Astrocyte of the cerebellum (primary cell): ENCODE measurements at places on chromosomes 1 and 21.

DNA sequence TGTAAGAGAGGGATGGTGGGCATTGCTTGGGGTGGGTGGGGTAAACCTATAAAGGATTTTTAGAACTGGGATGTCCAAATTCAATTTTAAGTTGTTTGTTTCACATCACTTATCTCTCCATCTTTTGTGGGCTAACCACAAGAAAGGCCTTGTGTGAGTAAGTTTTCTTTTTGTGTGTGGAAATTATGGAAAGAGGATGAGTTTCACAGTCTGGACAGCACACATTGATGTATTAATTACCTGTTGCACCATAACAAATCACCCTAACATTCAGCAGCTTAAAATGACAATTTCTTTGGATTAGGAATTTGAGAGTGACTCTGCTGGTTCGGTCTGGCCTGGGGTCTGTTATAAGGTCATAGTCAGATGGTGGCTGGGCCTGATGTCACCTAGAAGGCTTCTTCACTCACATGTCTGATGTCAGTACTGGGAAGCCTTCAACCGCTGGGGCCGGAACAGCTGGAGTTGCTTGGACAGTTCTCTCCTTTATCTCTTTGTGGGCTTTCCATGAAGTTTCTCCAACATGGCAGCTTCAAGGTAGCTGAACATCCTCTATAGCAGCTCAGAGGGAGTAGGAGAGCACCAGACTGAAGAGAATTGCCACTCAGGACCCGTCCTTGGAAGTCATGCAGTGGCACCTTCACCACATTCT lies 2.0 kb upstream of the COL9A2 start:
- no peak for DNase-seq

DNA sequence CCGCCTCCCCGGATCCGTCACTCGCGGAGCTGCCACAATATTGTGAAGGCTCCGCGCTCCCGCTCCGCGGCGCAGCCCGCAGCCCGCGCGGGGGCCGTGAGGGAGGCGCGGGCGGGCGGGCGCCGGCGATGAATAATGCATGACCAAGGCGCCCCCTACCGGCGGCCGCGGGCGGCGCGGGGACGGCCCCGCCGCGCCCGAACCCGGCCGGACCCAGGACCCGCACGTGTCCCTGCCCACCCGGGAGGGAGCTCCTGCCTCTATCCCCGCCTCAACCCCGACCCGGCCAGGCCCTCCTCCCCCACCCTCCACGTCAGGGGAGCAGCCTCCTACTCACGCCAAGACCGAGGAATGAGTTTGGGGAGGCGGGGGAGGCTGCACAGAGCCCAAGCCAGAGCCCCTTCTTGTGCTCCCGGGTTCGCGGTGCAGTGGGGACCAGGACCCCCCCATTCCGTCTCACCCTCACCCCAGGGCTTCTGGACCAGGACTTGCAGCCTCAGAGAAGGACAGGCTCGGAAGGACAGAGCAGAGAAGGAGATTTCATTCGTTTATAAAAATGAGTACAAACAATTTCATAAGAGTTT lies 70.8 kb upstream of the CASZ1 start:
- DNase-seq: no peak

- DNase-seq: no peak
Observed at GRCh38 chr21:36499578-36500471, 19.9 kb upstream of the CLDN14 start.

DNA sequence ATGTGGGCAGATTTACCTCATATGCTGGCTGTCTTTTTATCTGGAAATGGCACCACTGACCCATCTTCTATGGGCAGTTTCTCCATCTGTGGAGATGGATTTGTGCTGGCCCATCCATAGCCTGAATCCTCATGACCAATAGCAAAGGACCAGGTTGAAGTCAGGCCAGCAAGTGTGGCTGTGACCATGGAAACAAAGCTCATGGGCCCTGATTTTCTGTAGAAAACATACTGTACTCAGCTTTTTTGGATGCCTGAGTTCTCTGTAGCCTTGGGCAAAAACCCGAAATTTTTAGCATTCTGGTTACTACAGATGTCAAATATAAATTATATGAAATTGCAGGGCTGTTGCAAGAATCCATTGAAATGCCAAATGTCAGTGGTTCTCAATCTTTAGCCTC lies 155.0 kb downstream of the PLXNA2 start:
- no peak for DNase-seq

DNA sequence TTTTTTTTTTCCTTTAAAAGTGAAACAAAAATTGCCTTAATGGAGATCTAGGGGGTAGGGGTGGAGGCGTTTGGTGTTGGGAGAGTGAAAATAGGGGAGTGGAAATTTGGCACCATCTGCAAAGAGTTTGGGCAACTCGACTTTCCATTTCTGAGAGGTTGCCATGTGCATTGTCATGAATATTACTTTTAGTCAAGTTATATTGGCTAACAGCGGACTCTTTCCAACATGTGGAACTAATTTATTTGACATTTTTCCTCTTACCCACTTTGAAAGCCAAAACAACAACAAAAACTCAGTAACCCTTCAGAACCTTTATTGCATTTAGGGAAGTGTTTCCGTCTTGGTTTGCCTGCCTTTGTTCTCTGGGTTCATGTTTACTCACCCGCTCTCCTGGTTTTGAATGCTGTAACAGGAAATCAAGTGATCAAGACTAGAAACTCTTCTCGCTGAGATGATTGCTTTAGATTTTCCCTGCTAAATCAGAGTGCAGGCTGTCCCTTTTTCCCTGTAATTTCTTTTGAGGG lies 70.4 kb downstream of the CACHD1 start:
- no peak for DNase-seq

- DNase-seq: no peak
Observed at GRCh38 chr1:192546596-192547190, 28.9 kb upstream of the RGS1 start.

GRCh38 chr1:74356493-74356892 lies 121.3 kb downstream of the TNNI3K start:
- no peak for DNase-seq

GRCh38 chr1:245751116-245751515 lies 596.3 kb downstream of the KIF26B start:
- DNase-seq: peak; percentile 75

GRCh38 chr1:228321435-228321834 lies 85.2 kb downstream of the TRIM11 start:
- no peak for DNase-seq

GRCh38 chr1:153428791-153429190 lies 12.5 kb downstream of the S100A7A start:
- DNase-seq: no peak

DNA sequence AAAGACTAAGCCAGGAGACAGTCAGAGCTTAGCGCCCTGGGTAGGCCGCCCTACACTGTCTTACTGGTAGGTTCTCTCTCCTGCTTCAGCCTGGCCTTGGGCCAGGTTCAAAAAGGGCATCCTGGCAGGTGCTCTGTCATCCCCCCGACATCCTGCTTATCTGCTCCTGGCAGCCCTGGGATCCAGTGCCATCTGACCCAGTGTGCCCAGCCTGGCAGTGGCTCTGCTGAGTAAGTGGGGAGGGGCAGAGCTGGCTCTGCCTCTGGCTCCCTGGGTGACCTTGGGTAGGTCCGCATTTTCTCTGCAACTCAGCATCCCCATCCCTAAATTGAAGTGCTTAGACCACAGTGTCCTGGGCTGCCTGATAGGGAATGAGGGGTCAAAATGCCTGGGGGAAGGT lies 549.9 kb downstream of the PTPRU start:
- no peak for DNase-seq

- DNase-seq: no peak
Observed at GRCh38 chr21:17925899-17926298, 106.7 kb upstream of the C21orf91 start.

DNA sequence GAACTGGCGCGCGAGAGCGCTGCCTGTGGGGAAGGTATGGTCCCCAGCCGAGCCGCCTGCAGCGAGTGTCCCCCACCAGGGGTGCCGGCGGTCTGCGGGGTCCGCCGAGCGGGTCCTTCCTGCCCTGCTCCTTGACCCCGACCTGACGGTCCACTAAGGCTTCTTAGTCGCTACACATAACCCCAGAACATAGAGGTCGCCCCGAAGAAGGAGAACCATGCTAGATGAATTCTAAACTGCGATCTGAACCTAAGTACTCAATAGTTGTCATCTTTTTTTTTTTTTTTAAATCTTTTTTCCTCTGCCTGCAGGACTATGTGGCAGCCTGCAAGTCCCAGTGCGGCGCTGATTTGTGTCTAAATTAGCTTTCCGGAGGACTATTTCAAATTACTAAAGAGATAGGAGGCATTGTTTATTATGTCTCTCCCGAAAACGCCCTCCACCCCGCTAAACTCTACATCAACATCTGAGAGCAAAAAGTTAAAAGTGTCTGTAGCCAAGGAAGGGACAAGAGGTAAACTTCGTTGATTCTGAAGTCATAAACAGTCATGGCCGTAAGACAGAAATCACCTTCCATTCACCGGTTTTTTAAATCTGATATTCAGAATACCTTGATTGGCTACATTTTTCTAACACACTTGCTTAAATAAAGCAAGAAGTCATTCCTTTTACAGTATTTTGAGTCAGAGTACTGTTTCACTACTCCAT lies 476 bp downstream of the AXDND1 start:
- no peak for DNase-seq

DNA sequence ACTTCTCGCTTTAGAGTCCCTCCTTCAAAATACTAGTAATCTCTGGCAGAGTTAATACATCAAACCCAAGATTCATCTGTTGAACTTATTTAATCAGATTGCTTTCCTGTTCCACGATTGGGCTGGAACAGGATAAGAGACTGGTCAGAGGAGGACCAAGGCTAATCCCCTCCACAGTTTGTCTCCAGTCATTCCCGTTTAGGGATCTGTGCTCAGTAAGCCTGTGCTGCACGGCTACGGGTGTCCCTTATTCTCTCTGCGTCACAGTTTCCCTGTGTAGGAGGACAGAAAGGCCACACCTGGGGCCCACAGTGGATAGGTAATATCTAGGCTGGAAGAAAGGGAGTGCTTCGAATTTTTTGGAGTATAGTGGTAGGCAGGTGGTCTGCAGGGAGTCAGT lies 16.5 kb upstream of the NUAK2 start:
- DNase-seq: no peak

DNA sequence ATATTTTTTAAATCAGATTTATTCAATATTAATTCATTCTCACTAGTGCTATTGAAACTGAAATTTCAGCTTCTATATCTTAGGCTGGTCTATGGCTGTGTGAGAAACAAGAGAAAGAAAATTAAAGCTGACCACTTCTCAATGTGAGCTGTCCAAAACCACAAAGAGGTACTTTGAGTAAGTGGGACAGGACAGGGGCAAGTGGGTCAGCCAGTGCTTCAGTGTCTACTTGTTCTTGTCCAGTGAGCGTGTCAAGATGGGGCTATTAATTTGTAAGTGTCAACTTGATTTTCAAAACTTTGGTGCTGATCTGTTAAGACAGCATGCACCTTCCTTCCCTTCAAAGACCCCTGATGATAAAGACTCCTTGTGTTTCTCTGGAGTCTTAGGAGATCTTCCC lies 533.9 kb downstream of the PLPP3 start:
- no peak for DNase-seq

DNA sequence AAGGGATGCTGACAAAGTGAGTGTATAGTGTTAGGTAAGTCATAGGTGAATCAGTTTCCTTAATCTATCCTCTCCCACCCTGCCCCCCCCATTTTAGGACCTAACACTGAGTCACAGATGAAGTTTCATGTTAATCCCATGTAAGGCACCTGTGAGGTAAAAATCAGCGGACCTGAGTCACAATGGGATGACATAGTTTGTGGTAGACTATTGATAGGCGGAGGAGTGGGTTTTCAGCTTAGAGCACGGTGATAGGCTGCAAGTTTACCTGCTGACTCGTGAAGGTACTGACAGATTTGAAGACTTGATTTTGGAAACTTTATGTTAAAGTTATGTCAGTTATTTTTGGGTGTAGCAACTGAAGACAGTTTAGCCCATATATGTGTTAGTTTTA lies 1.7 kb downstream of the TOR1AIP1 start:
- no peak for DNase-seq

DNA sequence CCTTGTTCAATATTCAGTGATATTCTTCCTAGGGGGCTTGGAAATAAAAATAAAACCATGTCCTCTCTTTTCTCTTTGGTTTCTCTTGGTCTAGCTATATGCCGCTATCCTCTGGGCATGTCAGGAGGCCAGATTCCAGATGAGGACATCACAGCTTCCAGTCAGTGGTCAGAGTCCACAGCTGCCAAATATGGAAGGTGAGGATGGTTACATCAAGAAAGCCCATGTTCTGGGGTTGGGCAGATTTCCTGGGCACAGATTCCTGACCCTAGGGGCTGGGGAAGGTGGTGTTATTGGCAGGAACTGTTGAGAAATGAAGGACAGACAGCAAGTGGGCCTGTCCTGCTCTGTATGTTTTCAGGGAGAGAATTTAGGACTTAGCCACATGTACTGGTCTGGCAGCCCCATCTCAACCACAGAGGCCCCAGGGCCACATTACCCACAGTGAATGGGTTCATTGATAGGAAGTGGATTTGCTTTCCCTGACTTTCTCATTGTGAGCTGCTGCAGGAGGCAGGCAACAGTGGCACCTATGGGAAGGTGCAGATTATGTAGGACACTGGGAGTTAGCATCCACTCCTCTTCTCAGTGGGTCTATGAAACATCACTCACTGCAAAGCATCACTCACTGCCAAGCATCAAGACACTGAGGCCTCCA lies 37.4 kb upstream of the HSD17B7 start:
- no peak for DNase-seq

DNA sequence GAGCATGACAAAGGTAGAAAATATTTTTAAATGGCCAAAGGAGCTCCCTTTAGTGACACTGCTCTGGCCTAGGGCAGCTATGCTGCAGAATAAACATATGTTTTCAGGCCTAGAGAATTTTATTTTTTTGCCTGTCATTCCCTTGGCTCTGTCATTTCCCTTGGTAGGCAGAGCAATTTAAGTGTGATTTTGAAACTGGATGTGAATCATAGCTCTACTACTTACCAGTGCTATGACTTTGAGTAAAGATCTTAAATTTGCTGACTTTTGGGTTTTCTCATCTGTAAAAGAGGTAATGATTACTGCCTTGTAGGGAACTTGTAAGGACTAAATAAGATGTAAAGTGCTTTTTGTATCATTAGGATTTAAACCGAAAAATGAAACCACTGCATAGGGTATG lies 189.0 kb upstream of the ZRANB2 start:
- no peak for DNase-seq

DNA sequence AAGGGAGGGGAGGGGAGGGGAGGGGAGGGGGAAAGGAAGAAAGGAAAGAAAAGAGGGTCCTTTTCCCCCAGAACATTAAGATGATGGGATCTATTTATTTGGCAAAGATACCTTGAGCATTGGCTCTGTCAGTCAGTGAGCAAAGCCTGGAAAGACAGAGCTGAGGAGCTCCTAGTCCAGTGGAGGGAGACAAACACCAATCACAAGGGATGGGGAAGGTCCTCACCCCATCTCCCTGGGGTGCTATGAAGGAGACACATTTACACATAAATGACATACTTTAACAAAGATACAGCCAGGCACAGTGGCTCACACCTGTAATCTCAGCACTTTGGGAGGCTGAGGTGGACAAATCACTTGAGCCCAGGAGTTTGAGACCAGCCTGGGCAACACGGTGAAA lies 154.9 kb upstream of the TIAM1 start:
- no peak for DNase-seq
